Astrocyte (in vitro differentiated cells and primary cell): ENCODE measurements at places on chromosomes 12 and 14.
A peak's percentile ranks its signal among the peaks of the same experiment; 100 is the strongest.

GRCh38 chr14:101980700-101981099, 16.3 kb downstream of the DYNC1H1 start:
- peak; percentile 99 for DNase-seq

GRCh38 chr14:70642303-70643235, 853 bp downstream of the TTC9 start:
- no peak for DNase-seq

DNA sequence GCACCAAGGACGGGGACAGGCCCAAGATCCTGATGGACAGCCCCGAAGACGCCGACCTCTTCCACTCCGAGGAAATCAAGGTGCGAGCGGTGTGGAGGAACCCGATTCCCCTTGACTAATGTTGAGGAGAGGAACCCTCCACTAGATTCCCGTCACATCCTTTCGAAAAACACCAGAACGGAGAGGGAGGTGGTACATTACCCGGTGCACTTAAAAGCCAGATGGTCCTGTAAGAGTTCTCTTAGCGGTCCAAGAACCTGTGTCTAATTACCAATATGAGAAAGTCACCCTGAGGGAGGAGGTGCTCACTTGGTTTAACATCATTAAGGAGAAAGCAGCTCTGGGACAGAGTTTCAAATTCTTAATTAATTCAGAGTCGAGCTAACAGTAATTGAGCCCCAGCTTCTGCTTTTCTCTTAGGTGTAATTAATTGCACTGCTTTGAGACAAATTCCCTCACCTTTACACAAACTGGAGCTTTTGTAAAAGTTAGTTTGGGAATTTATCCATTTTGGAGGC, 450 bp downstream of the PRKAB1 start:
- peak; percentile 8 for DNase-seq

DNA sequence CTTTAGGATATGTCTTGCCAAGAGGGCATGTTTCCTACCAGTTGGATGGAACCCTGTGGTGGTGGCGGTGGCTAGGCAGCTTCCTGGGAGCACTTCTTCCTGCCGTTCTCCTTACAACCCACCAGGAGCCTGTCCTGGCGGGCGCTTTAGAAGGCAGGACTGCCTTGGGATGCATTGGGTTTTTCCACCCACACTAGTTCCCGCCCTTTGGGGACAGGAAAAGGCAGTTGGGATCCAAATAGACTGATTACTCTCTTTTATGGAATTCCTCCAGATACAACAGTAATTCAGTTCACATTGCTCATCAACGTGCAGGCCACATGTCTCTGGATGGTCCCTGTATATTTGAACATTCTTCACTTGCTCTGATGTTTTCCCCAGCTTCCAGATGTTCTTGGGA, 305.7 kb upstream of the SSTR1 start:
- DNase-seq = peak; percentile 2

GRCh38 chr12:49885118-49885517, 18.6 kb downstream of the FAIM2 start:
- no peak for DNase-seq

DNA sequence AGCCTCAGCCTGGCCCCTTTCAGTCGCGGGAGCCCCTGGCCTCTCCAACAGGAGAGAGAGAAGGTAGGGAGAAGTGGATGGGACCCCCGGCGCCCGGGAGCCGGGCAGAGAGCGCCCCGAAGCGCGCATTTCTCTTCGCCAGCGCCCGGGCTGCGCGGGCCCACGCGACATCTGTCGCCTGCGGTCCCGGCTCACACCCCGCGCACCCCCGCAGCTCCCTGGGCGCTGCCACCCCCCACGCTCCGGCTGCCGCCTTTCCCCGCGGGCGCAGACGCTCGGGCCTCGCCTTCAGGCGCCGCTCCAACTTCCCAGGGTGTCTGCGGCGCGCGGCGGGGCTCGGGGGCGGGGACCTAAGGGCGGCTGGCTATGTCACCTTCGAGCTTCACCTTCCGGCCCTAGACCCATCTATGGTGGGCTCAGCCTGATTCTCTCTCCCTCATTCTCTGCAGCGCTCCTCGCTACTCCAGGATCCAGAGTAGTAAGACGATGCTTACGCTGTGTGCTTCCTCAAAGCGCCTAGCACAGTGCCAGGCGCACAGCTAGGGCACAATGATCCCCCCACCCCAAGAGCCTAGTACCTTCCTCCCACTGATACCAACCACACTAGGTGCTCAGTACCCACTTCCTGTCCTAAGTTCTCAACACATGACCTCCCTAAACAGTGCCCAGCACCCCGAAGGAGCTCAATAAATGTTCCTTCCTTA, 1.6 kb downstream of the HRK start:
- no peak for DNase-seq

DNA sequence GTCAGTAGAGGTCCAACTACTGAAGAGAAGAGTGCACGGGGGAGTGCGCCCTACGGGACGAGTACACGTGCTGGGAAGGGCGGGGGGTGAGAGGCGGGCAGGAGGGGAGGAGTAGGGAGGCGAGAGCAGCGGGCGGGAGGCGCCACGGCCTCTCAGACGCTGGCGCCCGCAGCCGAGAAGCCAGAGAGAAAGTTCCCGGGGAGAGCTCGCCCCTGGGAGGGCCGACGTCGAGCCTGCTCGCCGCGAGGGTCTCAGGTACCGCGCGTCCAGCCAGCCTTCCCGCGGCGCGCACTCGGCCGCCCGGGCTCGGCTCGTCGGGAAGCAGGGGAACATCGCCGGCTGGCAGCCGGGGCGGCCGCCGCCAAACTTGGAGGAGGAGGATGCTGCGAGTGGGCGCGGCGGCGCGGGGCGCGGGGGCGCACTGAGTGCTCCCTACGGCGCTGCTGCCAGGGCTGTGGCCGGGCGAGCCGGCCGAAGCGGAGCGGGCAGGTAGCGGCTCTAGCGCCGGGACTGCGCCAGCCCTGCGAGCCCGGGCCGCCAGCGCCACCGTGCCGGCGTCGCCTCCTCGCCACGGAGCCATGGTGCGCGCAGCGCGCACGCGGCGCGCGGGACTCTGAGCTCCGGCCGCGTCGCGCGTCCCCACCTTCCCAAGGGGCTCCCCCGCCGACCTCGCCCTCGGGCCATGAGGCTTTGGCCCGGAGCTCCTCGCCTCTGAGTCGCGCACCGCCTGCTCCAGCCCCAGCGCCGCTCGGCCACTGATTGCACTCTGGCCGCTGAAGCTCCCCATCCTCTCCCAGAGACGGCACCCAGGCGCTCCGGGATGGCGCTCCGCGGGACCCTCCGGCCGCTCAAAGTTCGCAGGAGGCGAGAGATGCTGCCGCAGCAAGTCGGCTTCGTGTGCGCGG, at the start of gene SLC24A4:
Gene SLC24A4, plus strand, starts transcription at position 155 of the 905 bp plus-strand sequence. Its CDS starts 666 bp downstream, at position 821.
- no peak for DNase-seq

DNA sequence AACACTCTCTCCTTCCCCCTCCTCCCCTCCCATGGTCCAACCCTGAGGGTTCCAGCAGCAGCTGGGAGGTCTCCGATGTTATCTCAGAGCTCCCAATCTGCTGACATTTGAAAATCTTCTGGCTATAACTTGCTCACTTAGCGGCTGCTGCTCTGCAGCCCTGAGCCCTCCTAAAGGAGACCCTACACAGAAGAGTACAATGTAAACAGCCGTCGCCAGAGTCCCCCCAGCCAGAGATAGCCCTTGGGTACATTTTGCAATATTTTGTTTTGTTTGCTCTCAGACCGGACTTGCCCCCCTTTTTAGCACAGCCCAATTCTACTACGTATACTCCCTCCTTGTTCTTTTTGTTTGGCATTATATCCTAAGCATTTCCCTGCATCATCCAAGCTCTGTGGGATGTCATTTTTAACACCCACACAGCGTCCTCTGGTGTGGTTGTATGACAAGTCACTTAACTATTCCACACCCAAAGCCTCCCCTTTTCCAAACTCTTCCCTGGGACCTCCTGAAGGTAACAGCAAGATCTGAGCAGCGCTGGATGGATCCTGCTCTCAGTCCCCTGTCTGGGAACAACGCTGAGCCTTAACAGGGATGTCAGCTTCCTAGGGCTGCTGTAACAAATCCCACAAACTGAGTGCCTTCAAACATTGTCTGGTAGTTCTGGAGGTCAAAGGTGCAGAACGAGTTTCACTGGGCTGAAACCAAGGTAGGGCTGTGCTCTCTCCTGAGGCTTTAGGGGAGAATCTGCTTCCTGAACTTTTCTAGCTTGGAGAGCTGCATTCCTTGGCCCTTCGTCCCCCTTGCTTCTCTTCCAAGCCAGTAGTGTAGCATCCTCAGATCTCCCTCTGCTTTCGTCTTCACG, 25.3 kb upstream of the TCL1B start:
- no peak for DNase-seq

DNA sequence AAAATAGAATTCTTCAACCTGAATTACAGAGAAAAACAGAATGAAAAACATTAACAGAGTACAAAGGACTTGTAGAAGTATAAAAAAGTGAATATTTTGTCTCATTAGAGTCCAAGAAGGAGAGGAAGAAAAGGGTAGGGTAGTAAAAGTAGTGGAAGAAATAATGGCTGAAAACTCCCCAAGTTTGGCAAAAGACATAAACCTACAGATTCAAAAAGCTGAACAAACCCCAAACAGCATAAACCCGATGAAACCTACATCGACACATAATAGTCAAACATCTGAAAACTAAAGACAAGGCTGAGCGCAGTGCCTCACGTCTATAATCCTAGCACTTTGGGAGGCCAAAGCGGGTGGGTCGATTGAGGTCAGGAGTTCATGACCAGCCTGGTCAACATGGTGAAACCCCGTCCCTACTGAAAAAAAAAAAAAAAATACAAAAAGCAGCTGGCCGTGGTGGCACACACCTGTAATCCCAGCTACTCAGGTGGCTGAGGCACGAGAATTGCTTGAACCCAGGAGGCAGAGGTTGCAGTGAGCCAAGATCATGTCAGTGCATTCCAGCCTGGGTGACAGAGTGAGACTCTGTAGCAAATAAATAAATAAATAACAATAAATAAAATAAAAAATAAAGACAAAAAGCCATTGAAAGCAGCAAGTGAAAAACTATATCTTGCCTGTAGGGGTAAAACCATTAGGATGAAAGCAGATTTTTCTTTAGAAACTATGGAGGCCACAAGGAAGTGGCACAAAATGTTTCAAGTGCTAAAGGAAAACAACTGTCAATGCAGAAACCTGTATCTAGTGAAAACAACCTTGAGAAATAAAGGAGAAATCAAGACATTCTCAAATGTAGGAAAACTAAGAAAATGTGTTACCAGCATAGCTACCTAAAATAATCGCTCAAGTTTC, 11.4 kb downstream of the TIMM9 start:
- DNase-seq = no peak

GRCh38 chr14:93741556-93742230, 46.6 kb downstream of the PRIMA1 start:
- DNase-seq = no peak

GRCh38 chr14:37625597-37626595, 30.5 kb downstream of the TTC6 start:
- DNase-seq = no peak

DNA sequence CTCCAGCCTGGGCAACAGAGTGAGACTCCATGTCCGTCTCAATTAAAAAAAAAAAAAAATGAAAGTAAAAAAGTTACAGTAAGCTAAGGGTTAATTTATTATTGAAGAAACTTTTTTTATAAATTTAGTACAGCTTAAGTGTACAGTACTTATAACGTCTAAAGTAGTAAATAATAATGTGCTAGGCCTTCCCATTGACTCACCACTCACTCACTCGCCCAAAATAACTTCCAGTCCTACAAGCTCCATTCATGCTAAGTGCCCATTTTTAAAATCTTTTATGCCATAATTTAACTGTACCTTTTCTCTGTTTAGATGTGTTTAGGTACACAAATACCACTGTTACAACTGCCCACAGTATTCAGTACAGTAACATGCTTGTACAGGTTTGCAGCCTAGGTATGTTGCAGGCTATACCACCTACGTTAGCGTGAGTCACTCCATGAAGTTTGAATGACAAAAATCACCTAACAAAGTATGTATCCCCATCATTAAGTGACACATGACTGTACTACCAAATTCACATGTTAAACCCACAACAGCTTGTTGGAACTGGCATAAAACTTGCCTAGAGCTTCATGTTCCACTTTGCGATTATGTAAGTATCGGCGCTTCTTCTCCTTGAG, 10.7 kb downstream of the KANSL2 start:
- DNase-seq = no peak

DNA sequence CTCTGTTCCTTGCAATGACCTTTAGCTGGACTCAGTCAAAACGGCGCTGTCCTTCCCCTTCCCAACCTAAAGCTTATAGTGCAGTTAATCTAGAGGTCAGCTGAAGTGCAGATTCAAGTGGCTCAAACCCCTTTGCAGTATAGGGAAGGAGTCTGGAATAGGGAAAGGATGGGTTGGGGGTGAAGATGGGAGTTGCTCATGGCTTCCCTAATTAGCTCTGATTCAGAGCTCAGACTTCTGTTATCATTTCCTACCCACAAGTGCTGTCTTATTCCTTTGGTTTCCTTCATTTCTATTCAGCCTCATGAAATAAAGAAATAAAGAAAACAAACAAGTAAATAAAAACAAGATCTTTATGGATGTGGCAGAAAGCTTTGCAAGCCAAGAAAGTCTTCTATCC, 264.0 kb upstream of the HMGA2 start:
- DNase-seq = no peak

- peak; percentile 57 for DNase-seq
These were observed 5.0 kb upstream of the RFLNA start for GRCh38 chr12:124289634-124290600.

GRCh38 chr14:36057452-36058116, 118.9 kb downstream of the PTCSC3 start:
- DNase-seq = peak; percentile 36

DNA sequence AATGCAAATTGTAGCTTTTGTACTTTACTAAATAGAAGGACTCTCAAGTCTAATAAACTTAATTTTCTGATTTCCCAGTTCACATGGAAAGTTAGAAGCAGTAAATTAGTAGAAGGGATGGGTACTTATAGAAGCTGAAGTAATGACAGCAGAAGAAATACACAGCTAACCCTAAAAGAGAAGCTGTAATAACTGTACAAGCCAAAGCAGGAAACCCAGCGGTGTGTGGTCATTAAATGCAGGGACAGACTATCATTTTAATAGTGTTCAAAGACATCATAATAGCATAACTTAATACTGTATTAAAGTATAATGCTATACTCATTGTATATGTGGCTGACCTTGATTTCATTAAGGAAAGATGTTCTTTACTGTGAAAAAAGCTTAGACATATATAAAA, 74.9 kb downstream of the PCNX1 start:
- no peak for DNase-seq

- no peak for DNase-seq
These were observed 36.5 kb downstream of the DYNC1H1 start for GRCh38 chr14:102000902-102001301.

DNA sequence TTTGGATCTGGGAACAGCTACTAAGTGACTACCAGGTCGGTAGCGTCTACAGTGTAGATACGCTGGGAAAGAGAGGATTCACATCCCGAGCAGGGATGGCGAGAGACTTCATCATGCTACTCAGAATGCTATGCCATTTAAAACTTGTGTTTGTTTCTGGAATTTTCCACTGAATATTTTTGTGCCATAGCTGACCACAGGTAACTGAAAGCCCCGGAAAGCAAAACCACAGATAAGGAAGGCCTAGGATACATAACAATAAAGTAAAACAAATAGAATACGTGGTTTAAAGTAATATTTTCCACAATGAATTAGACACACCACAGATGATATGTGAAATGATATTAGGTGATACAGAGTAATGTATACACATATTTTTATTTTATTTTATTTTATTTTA, 7.9 kb upstream of the HCAR1 start:
- peak; percentile 67 for DNase-seq

- peak; percentile 20 for DNase-seq
These were observed 12.5 kb downstream of the VWF start for GRCh38 chr12:6112004-6112403.

GRCh38 chr12:50103767-50104321, at the start of gene GPD1:
Gene GPD1 (plus strand): TSS chr12:50104008. CDS start chr12:50104051, 43 bp downstream.
- no peak for DNase-seq

GRCh38 chr12:6368906-6369525, 6.3 kb downstream of the SCNN1A start:
- DNase-seq = no peak
